ENCODE measurements at places on chromosomes 16 and 17.

- no peaks in the 10 kb centered on the region for H3K36me3 ChIP-seq
- H3K27me3 ChIP-seq = peaks cover 10% of the 10 kb centered on the region
- DNase-seq = no peak
- H3K4me1 ChIP-seq = peaks cover 39% of the 10 kb centered on the region
- no peak overlapping the region for H3K27ac ChIP-seq
These were observed 2.9 kb upstream of the YPEL2 start for GRCh38 chr17:59328601-59329000.

DNA sequence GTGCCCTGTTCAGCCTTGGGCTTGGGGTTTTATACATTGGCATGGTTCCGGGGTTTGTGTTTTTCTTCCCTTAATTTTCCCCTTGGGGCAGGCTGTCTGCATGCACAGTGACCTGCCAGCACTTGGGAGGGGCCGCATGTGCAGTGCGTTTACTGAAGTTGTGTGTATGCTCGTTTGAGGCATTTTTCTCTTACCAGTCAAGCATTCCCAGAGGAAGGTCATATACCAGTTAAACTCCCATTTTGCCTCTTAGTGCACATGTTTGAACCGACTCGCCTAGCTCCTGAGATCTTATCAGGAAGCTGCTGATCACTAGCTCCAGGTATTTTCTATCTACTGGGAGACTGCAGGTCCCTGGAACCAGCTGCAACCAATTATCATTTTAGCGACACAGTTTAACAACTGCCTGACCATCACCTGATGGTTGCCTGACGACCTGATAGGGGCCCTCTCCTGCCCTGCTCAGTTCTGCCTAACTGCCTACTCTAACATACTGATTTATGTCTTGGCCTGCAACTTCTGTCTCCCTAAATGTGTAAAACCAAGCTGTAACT is 51.4 kb downstream of the MFSD11 start:
- DNase-seq = no peak
- peaks cover 38% of the 10 kb centered on the region for H3K4me1 ChIP-seq

GRCh38 chr17:79018370-79018695 is 5.6 kb upstream of the C1QTNF1 start:
- H3K27me3 ChIP-seq = peaks cover 47% of the 10 kb centered on the region
- no peak overlapping the region for H3K4me3 ChIP-seq
- DNase-seq = no peak
- no peak overlapping the region for H3K27ac ChIP-seq

GRCh38 chr17:7405350-7406234 is 1.7 kb upstream of the TMEM256 start:
- H3K4me1 ChIP-seq = peaks cover 38% of the 10 kb centered on the region
- H3K27ac ChIP-seq = peak overlapping the region; percentile 96
- DNase-seq = peak; percentile 16
- H3K4me3 ChIP-seq = peak overlapping the region; percentile 94

GRCh38 chr16:85369741-85370528 is 243.2 kb upstream of the GSE1 start:
- H3K4me3 ChIP-seq = no peak overlapping the region
- DNase-seq = peak; percentile 76
- peaks cover 5% of the 10 kb centered on the region for H3K4me1 ChIP-seq
- peaks cover 27% of the 10 kb centered on the region for H3K27me3 ChIP-seq

GRCh38 chr16:88785106-88785924 is at the start of gene PIEZO1:
Gene PIEZO1, minus strand, starts transcription at chr16:88785220. Its CDS starts 256 bp downstream, at chr16:88784964.
- H3K4me3 ChIP-seq = peak within 1 kb of the TSS; percentile 81
- no peaks in the 10 kb centered on the region for H3K36me3 ChIP-seq
- H3K27me3 ChIP-seq = peaks cover 41% of the 10 kb centered on the region
- no peak within 1 kb of the TSS for H3K27ac ChIP-seq

DNA sequence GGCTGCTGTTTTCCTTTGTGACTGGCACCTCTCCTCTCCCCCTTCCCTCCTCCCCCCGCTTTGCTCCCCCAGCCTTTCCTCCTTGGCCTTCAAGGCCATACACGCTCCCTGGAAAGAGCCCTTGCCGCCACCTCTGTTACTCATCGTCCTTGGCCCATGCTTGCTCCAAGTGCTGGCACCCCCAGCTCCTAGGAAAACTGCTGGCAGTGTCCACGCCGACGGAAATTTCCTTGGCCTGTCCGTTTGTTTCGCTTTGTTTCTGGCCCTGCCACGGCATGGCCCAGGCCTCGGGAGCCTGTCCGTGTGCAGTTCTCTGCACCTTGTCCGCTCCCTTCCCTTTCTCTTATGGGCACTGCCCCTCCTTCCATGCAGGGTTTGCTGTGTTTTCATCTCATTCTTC is 18.0 kb downstream of the CA5A start:
- H3K4me3 ChIP-seq = no peak overlapping the region
- DNase-seq = no peak
- no peaks in the 10 kb centered on the region for H3K27me3 ChIP-seq
- no peaks in the 10 kb centered on the region for H3K4me1 ChIP-seq
- no peaks in the 10 kb centered on the region for H3K36me3 ChIP-seq

GRCh38 chr16:64092271-64092670 is 1029.6 kb downstream of the CDH11 start:
- H3K27me3 ChIP-seq = no peaks in the 10 kb centered on the region
- peaks cover 28% of the 10 kb centered on the region for H3K4me1 ChIP-seq
- no peak overlapping the region for H3K27ac ChIP-seq
- no peak overlapping the region for H3K4me3 ChIP-seq
- H3K36me3 ChIP-seq = no peaks in the 10 kb centered on the region

- H3K4me1 ChIP-seq = peaks cover 15% of the 10 kb centered on the region
- DNase-seq = no peak
- no peak overlapping the region for H3K4me3 ChIP-seq
- no peaks in the 10 kb centered on the region for H3K27me3 ChIP-seq
These were observed 99.3 kb upstream of the C17orf78 start for GRCh38 chr17:37276475-37276874.
